Forelimb muscle (tissue), 1 donor: ENCODE measurements at places on chromosomes 6 and 20. TPM values are rescaled to one million over a fixed set of nuclear protein-coding genes. Genes with fewer than 3 reads are reported as not detected.

DNA sequence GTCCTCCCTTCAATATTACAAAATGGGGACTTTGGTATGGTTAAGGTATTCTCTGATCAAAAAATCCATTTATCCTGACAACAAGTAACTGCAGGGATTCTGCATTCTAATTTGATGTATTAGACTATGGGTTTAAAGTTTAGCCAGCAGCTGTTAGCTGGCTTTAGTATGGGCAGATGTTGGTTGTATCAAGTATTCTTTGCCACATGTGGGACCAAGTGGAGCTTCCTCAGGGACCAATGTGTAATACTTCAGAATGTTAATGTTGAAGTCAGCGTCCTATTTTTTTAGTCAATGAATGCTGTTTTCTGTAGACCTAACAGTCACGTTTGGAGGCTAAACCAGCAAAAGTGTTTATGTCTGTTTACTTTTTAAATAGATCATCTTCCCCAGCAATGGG is 41.4 kb downstream of the MOXD1 start:
- DNase-seq: no peak

DNA sequence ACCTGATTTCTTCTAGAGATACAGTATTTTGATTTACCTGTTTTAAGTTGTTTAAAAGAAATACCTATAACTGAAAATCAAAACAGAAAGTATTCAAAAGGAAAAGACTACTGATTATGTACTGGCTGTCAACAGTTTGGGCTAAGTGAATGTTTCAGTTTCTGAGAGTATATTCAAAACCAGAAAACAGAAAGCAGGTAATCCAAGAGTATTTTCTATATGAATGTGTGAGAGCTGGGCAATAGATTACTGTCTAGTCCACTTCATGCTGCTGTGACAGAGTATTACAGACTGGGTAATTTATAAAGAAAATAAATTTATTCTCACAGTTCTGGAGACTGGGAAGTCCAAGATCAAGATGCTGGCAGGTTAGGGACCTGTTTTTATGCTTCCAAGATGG is 261.0 kb downstream of the ARHGAP18 start:
- no peak for DNase-seq

DNA sequence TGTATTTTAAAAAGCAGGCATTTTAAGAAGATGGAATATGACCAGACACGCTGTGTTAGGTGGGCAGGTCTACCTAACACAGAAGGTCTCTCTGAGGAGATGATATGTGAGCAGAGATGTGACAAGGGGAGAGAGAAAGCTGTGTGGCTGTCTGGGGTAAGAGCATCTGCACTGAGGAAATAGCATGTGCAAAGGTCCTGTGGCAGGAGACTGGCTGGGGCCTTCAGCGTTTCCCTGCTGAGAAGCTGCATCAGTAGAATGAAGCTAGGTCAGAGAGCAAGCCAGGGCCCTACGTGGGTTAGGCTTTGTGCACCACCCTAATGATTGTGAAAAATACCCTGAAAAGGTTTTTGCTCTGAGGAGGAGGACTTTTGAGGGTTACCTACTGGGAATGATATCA is 87.0 kb downstream of the TXNDC5 start:
- DNase-seq: no peak

DNA sequence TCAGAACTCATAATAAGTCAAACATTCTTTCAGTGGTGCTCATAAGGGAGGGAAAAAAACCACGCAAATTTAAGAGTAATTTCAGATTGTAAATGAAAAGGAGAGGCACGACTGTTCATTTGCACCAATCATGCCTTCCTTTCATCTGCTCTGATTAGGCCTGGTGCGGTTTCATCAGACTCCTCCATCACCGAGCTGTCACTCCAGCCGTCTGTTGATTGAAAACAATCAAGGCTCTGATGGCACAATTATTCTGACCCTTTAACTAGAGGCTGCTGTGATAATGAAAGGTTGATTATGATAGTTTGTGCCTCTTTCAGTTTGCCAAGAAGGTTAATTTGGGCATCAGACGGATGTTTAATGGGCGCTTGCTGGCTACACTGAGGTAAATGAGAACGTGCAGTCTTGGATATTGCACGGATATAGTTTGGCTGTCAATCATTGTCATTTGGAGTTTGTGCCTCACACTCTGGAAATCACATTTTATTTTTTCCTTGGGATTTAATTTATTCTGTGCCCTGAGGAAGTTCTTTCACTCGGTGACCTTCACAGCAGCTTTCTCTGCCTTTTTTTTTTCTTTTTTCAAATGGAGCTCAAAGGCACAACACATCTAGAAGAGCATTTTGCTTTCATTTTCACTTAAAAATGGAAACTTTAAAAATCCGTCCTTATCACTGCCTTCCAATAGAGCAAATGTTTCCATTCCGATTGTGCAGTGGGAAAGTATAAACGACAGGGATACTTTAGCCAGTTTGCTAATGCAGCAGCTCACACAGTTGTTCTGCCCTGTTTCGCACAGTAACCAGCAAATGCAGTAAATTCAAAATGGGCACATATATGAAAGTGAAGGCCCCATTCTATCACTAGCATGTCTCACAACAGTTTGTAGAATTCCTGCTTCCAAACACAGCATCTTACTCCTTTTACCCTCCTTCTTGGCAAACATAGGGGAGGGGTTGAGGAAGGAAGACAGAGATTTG is 172.8 kb downstream of the KLHL32 start:
- DNase-seq: no peak

GRCh38 chr6:2857580-2858337 is 16.1 kb upstream of the SERPINB1 start:
- no peak for DNase-seq

Gene SRSF12
- polyA plus RNA-seq: 3.8 TPM

Gene NRSN1
- polyA plus RNA-seq: not detected

Gene DPPA5
- not detected for polyA plus RNA-seq

Gene APMAP
- polyA plus RNA-seq: 44.1 TPM

Gene SLPI
- not detected for polyA plus RNA-seq

Gene SLC12A5
- polyA plus RNA-seq: 0.52 TPM

Gene ATP9A
- 63.3 TPM for polyA plus RNA-seq

Gene RIMS4
- polyA plus RNA-seq: 7.6 TPM

Gene CFB
- polyA plus RNA-seq: 1.0 TPM
